Stimulated activated CD4-positive, alpha-beta T cell treated with anti-CD3 and anti-CD28 coated beads, TNF-alpha, amount 100 ng/mL, for 1 hour (primary cell): ENCODE measurements at places on chromosomes 6 and 20.

DNA sequence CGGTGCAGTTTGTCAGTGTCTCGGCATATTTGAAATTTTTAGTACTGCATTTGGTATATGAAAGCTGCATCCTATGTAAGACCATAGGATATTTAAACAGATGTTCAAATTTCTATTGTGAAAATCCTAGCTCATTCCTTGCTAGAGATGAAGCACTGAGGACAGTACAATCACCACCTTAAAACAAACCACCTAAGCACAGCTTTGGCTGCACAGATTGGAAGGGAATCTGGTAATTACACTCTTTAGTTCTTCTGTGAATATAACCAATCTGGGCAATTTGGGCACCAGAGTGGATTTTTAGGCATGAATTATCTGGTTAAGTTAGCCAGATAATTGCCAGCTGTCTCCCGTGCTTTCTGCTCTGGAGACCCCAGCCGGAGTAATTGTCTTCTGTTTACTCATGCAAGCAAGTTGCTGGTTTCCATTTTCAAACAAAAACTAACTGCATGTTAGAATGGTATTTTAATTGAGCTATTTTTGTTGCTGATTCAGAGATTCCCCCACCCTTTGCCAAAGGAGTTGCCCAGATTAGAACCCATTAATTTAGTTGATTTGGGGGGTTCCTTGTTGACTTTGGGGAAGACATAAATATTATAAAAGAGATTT, 36.9 kb downstream of the E2F3 start:
- DNase-seq: no peak

DNA sequence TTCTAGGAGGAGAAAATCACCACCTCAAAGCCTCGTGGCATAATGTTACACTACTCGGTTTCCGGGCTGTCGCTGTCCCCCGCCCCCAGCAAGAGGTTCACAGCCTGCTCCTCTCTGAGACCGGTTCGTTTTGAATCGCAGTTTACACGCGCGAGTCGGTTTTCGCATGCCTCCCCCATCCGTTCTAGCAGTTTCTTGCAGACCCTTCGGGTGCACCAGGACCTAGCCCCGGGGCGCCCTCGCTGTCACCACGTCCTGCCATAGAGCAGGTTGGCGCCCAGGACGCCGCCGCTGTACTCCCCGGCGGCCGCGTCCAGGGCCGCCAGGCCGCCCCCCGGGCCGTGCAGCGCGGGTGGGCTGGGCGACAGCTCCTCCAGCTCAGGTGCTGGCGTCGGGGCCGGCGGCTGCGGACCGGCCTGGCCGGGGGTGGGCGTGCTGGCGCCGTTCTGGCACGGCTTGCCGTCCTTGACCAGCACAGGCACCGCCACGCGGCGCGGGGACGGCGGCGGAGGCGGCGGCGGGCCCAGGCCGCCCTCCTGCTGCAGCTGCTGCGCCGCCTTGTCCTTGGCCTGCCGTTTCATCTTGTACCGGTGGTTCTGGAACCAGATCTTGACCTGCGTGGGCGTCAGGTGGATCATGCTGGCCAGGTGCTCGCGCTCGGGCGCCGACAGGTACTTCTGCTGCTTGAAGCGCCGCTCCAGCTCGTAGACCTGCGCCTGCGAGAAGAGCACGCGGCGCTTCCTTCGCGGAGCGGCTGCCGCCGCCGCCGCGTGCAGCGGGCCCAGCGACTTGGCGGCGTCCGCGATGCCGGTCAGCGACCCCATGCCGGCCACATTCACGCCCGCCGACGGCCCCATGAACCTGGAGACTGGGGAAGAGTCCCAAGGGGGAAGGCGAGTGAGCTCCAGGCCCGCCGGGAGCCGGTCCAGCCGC, 1.4 kb downstream of the NKX2-4 start:
- DNase-seq: no peak

GRCh38 chr6:154460306-154461071, 50.0 kb downstream of the CNKSR3 start:
- no peak for DNase-seq

DNA sequence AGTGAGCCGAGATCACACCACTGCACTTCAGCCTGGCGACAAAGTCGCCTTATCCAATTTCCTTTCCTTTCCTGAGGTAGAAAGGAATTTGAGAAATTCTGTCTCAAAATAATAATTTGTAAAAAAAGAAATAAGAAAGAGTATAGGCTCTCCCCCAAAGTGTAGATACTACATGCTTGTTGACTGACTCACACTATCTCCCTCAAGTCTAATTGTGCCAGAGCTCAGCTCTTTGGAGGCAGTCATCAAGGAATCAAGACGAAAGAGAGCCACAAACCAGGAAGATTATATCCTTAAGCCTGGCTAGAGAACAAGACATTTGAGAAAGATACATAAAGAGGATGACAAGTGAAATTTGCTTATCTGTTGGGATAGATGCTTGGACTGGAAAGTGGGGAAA, 3.7 kb upstream of the FKBPL start:
- no peak for DNase-seq

GRCh38 chr20:56925831-56926170, 296.7 kb downstream of the TFAP2C start:
- no peak for DNase-seq

GRCh38 chr6:153538491-153538890, 407.4 kb upstream of the RGS17 start:
- no peak for DNase-seq

DNA sequence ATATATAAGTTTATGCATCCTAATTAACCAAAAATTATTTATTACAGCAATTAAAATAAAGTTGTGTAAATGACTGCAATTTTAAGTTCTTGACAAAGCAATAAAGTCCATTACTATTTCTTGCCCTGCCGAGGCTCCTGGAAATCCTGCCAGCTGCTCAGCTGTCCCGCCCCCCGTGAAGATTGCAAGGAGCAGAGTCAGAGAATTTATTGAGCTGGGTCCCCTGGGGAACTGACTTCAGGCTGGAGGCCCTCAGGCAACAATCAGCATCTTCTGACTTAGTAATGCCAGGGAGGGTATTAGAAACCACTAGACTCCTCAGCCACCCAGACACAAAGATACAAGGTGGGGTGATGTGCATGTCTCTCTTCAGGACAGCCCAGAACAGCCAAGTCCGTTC, 92.3 kb downstream of the EDN3 start:
- no peak for DNase-seq

DNA sequence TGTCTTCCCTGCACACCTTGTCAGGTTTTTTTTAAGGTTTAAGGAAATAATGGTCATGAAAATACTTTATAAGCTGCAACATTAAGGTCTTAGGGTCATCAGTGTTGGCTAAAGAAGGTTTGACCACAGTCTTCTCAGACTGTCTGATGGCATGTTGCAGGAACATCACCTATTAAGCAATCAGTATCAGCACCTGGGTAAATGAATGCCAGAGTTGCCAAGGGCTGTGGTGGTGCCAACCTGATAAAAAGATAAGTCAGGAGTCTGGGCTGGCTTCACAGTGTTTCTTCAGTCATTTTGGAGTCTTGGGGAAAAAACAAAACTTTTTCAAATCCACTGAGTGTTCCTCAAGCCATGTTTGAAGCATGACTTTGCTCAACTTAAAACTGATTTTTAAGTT, 61.5 kb upstream of the VSTM2L start:
- no peak for DNase-seq

DNA sequence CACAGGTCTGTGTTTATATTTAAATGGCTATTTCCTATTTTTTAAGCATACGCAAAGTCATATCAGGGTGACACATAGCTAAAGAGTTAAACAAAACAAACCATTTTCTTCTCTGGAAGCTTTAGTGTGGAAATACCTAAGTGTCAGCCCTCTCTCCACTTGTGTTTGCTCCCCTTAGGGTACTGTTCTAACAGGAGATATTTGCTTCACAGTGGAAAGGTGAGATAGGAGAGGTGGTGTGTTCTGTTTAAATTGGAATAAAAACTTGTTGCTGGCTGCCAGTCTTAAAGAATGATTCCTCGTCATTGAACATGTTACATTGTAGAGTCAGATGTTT, 18.9 kb downstream of the PHACTR2 start:
- DNase-seq: no peak

- DNase-seq: no peak
These were observed 108.8 kb downstream of the TIAM2 start for GRCh38 chr6:155103816-155104366.

GRCh38 chr6:127053032-127053874, 65.2 kb upstream of the RSPO3 start:
- DNase-seq: no peak

GRCh38 chr6:166473886-166474571, 91.3 kb upstream of the MPC1 start:
- no peak for DNase-seq

GRCh38 chr6:6793388-6794250, 205.1 kb downstream of the LY86 start:
- no peak for DNase-seq

DNA sequence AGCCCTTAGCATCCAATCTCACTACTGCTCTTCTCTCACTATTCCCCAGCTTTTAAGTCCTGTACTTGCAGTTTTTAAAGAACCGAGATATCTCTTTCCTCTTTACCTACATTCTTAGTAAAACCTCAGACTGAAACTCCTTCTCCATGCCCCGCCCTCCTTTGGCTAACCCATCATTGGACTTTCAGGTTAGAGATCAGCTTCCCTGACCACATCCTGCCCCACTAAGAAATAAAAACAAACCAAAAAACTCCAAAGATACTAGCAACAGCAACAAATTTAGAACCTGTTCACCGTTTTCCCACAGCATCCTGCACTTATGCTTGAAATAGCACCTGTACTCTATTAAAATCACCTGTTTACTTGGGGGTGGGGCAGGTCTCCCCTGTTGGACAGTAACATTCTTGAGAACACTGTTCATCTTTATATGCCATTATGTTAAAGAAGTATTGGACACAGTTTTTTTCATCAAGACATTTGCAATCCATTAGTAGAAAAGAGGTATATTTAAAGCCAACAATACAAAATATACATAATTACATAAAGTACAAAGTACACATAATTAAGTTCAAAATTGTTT, 16.3 kb upstream of the SMAP1 start:
- DNase-seq: no peak
